Fibroblast of the aortic adventitia (primary cell): ENCODE measurements at places on chromosomes 5 and 9. TPM values are rescaled to one million over a fixed set of nuclear protein-coding genes. Genes with fewer than 3 reads are reported as not detected.

Gene SPINK4
- not detected in 2 replicates for total RNA-seq

Gene ZNF484
- total RNA-seq, result 6.5 and 14.0 TPM in 2 replicates

Gene GRM6
- not detected in 2 replicates for total RNA-seq

Gene CDH9
- total RNA-seq, result 0.16 TPM in 1 of 2 replicates, not detected in the other

Gene NIM1K
- 0.65 and 1.9 TPM in 2 replicates for total RNA-seq

Gene TSSK1B
- 1.4 TPM in 1 of 2 replicates, not detected in the other for total RNA-seq

Gene GLT6D1
- not detected in 2 replicates for total RNA-seq

Gene QRFP
- not detected in 2 replicates for total RNA-seq

Gene CCDC171
- 8.1 and 13.3 TPM in 2 replicates for total RNA-seq

Gene SH2D3C
- total RNA-seq, result 0.18 and 6.0 TPM in 2 replicates

Gene HEXB
- 241 and 402 TPM in 2 replicates for total RNA-seq

Gene ANKRD34B
- not detected in 2 replicates for total RNA-seq

Gene UNC5A
- not detected in 2 replicates for total RNA-seq

Gene FGFR4
- 0.74 TPM in 1 of 2 replicates, not detected in the other for total RNA-seq

Gene ADRB2
- total RNA-seq, result 0.16 and 3.6 TPM in 2 replicates

Gene NR6A1
- 1.2 TPM in 1 of 2 replicates, not detected in the other for total RNA-seq

Gene F2RL2
- total RNA-seq, result 9.8 and 18.6 TPM in 2 replicates

Gene FAM151B
- total RNA-seq, result 6.8 and 11.2 TPM in 2 replicates

Gene HAPLN1
- 1.3 TPM in 1 of 2 replicates, not detected in the other for total RNA-seq

Gene SCAMP1
- total RNA-seq, result 29.9 and 56.3 TPM in 2 replicates

Gene PDZD2
- under 0.01 and 2.5 TPM in 2 replicates for total RNA-seq

Gene PCDHA12
- 0.09 and 0.33 TPM in 2 replicates for total RNA-seq

Gene SLC22A4
- 3.4 and 5.7 TPM in 2 replicates for total RNA-seq

Gene ZDHHC11B
- total RNA-seq, result under 0.01 and 0.74 TPM in 2 replicates

Gene SLC36A3
- not detected in 2 replicates for total RNA-seq

Gene PCDHA9
- under 0.01 and 0.49 TPM in 2 replicates for total RNA-seq

Gene SEMA6A
- 0.36 and 0.41 TPM in 2 replicates for total RNA-seq
